ENCODE measurements at places on chromosomes 4 and X. TPM values are rescaled to one million over a fixed set of nuclear protein-coding genes. Genes with fewer than 3 reads are reported as not detected.

GRCh38 chr4:73251384-73251783 lies 7.2 kb downstream of the ANKRD17 start:
- no peak for DNase-seq

The CXCL10 gene
- not detected for total RNA-seq

- no peak for DNase-seq
Measured at GRCh38 chr4:55438314-55438713, 42.6 kb downstream of the TMEM165 start.

DNA sequence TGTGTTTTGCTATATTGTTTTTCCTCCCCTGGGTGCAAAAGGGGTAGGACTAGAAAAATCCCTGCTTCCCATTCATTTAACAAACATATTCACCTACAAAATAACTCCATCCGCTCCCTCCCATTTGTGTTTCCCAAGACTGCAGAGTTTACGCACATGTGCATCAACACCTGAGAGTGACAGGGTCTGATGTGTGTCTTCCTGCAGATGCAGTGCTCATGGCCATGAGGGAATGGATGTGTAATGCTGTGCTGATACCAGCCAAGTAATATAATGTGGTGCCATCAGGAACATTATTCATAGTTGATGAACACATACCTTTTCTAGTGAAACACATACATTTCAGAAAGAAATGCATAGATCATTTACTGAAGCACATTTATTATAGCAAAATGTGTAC lies 83.2 kb downstream of the CXXC4 start:
- no peak for DNase-seq
